ENCODE measurements at places on chromosomes 4 and X.
A peak's percentile ranks its signal among the peaks of the same experiment; 100 is the strongest.

DNA sequence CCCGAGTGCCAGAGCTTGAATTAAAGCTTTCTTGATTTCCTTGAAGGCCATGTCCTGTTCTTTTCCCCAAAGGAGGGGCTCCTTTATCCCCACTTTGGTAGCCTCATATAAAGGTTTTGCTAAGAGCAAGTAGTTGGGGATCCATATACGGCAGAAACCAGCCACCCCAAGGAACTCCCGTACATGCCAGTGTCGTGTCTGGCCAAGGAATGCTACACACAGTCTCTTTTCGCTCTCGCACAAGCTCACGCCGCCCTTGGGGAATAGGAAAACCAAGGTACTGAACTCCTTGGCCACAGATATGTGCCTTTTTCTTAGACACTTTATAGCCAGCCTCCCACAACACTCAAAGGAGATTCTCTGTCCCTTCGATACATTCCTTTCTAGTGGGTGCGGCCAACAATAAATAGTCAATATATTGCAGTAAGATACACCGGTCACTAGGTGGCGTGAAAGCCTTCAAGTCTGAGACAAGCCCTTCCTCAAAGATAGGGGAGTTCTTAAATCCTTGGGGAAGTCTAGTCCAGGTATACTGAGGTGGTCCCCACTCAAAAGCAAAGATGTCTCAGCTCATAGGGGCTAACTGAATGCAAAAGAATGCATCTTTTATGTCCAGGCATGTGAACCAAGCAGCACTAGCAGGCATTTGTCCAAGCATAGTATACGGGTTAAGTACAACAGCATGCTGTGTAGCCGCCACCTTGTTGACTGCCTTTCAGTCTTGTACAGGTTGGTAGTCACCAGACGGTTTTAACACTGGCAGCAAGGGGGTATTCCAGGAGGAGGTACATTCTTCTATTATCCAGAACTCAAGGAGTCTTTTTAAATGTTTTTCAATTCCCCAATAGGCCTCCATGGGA, 57.8 kb upstream of the XAGE1B start:
- peak; percentile 27 for DNase-seq

DNA sequence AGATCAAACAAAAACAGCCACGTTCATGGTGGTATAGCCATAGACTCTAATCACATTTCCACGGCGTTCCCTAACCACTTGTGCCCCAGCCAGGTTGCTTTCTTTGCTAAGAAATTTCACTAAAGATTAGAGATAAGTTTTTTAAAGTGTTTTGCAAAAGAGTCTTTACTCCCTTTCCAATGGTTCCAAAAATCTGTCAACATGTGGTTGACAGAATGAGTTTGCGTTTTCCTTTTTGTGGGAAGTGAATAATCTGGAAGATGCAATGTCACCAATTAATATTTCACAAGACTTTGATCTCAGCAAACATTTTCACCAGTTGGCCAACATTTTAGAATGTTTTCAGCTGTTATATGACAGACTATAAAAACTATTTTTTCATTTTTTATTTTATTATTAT, 35.3 kb downstream of the CXCL1 start:
- no peak for DNase-seq

- DNase-seq: peak; percentile 54
These were observed 90.8 kb upstream of the NPFFR2 start for GRCh38 chr4:71941001-71941400.

GRCh38 chr4:1291091-1291490, 1.4 kb downstream of the MAEA start:
- no peak for DNase-seq

Data from T47D (cell line).